ENCODE measurements at places on chromosomes 13 and 19. TPM values are rescaled to one million over a fixed set of nuclear protein-coding genes. Genes with fewer than 3 reads are reported as not detected.

The ANKLE1 gene
- 1.3 TPM for total RNA-seq

The SERTM1 gene
- 3.4 TPM for total RNA-seq

The ZNF610 gene
- 24.4 TPM for total RNA-seq

The COMP gene
- not detected for total RNA-seq

The GSX1 gene
- not detected for total RNA-seq

The KLK15 gene
- total RNA-seq: not detected

The PTH2 gene
- not detected for total RNA-seq

The MBD3L2 gene
- not detected for total RNA-seq

The CYP2S1 gene
- total RNA-seq: not detected

The KIR2DL1 gene
- total RNA-seq: not detected

The PABPC3 gene
- total RNA-seq: 0.31 TPM

Measured in parietal lobe (tissue), 2 donors.